ENCODE measurements at places on chromosomes 16 and 17.

- no peak for DNase-seq
These were observed 54.1 kb upstream of the FASN start for GRCh38 chr17:82152114-82152513.

GRCh38 chr17:77111934-77112296 is 28.9 kb upstream of the SEC14L1 start:
- no peak for DNase-seq

DNA sequence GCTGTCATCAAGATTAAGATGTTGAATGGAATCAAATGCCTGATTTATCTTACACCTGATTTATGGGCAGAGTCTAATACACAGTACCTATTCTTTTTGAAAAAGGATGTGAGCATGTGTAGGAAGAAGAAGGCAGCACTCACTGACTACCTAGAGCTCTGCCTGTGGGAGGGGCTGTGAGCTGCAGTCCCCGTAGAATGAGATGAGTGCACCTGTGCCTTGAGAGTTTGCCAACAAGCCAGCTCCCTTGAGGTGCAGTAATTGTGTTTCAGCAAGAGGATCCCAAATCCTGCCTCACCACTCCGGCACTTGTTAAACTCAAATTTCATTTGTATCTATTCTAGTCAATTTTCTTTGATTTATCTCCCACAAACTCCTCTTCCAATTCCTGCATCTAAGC is 46.0 kb downstream of the CDH11 start:
- no peak for DNase-seq

- DNase-seq: no peak
These were observed 7.8 kb downstream of the ODAD4 start for GRCh38 chr17:41937970-41938954.

DNA sequence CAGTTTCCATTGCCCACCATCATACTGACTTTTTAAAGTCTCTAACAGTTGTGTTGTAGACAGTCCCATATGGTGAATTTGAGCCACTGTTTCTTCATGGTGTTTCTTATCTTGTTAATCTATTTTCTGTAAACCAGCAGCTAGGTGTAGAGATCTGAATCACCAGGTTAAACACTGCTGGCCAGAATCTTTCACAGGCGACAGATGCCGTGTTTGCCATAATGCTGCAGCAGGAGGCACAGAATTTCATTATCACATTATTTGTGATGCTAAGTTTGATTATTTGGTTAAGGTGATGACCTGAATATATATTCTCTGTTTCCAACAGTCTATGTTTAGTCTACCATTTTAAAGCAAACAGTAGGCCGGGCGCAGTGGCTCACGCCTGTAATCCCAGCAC is 11.5 kb upstream of the CNGB1 start:
- DNase-seq: no peak

GRCh38 chr17:21453144-21453898 is 77.2 kb downstream of the KCNJ12 start:
- DNase-seq: no peak

GRCh38 chr17:689556-690275 is 24.9 kb downstream of the VPS53 start:
- no peak for DNase-seq

- DNase-seq: no peak
These were observed 24.4 kb downstream of the CNTNAP1 start for GRCh38 chr17:42706732-42707131.

DNA sequence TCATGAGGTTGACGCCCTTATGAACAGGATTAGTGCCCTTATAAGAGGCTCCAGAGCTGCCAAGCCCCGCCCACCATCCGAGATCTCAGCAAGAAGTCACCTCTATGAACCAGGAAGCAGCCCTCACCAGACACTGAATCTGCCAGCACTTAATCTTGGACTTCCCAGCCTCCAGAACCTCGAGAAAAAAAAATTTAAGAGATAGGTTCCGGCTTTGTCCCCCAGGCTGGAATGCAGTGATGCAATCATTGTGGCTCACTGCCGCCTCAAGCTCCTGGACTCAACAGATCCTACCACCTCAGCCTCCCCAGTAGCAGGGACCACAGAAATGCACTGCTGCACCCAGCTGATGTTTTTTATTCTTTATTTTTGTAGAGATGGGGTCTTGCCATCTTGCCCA is 22.5 kb upstream of the ADCY9 start:
- DNase-seq: no peak

DNA sequence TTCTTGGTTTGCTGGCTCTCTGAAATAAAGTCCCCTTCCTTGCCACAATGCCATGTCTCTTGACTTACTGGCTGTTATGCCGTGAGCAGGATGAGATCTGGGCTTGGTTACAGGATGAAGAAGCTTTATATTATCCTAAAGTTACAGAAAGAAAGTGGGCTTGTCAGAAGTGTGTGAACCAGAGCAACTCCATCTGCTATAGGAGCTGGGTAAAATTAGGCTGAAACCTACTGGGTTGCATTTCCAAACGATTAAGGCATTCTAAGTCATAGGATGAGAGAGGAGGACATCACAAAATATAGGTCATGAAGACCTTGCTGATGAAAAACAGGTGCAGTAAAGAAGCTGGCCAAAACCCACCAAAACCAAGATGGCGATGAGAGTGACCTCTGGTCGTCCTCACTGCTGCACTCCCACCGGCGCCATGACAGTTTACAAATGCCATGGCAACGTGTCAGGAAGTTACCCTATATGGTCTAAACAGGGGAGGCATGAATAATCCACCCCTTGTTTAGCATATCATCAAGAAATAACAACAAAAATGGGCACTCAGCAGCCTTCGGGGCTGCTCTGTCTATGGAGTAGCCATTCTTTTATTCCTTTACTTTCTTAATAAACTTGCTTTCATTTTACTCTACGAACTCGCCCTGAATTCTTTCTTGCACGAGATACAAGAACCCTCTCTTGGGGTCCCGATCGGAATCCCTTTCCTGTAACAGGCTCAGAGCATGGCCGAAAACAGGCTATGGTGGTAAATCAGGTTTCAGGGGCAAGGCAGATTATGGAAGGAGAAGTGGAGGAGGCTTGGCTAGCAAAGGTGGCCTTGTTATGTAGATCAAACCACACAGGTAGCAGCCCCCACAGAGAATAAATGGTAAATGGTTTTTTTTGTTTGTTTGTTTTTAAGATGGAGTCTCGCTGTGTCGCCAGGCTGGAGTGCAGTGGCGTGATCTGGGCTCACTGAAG is 81.3 kb upstream of the C16orf82 start:
- DNase-seq: no peak

DNA sequence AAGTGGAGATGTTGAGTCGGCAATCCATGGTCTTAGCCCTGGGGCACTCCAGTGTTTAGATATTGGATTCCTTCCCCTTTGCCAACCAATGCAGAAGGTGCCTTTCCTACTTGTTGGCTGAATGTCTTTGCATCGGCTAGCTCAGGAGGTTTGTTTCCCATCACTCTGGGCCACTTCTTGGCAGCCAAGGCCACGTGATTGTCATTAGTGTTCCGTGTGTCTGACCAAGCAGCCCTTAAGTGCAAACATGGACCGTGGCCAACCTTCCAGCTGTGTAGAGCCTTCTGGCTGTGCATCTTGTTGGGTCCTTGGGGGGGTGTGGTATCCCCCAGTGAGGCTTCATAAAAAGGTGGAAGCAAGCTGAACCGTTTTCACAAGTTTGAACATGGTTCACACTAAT is 66.0 kb downstream of the GNAO1 start:
- no peak for DNase-seq

DNA sequence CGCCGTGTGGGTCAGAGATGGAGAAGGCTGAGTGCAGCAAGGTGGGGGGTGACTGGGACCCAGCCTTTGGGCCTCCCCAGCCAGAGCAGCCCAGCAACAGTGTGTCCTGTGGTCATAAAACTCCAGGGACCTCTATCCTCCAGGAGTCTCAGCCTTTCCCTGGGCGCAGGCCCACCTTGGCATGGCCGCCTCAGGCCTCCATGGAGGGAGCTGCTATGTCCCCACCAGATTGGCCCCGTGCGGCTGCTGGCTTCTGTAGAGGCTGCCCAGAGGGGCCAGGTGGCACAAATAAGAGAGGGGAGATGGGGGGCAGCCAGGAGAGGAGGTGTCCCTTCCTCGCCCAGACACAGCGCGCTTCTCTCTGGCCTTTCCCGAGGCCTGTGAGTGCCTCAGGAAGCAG is 2.6 kb upstream of the SYNGR3 start:
- DNase-seq: no peak

- no peak for DNase-seq
These were observed 72.6 kb downstream of the CDK12 start for GRCh38 chr17:39533891-39534290.

DNA sequence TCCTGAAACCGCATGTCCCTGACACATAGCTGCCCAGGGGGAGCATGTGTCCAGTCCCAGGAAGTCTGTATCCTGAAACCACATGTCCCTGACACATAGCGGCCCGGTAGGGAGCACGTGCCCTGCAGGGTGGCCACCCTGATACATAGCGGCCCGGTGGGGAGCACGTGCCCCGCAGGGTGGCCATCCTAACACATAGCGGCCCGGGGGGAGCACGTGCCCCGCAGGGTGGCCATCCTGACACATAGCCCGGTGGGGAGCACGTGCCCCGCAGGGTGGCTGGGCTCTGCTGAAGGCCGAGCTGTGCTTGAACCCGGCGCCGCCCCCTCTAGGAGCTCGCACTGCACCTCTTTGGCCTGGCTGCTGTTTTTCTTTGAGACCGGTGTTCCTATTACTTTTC is 18.7 kb upstream of the RPL13 start:
- DNase-seq: no peak

DNA sequence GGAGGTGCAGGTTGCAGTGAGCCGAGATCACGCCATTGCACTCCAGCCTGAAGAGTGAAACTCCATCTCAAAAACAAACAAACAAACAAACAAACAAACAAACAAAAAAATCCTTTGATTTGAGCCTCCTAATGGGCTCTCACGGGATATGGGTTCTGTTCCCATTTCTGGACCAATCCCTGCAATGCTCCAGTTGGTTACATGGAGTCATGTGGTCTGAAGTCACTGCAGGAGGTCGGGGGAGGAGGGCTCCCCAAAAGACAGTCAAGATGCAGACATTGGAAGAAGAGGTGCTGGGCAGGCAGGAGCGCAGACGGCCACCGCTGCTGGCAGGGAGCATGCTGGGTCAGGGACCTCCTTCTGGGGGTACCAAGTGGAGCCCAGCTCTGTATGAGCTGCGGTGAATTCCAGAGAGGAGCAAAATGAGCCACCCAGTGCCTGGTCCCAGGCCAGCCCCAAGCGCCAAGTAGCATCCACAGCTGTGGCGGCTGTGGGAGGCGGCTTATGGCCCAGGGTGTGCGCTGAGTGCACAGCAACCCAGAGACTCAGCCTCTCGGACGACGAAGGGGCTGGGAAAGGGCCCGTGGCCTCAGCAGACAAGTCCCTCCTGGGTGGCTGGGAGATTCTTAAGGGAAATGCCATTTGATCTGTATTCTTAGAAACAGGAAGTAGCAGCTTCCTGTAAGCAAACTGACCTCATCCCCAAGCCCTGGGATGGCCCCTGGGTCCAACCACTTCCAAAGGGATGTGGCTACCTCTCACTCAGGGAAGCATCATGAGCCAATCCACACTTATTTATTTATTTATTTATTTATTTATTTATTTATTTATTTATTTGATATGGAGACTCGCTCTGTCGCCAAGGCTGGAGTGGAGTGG is 19.6 kb upstream of the ATP2A3 start:
- no peak for DNase-seq

DNA sequence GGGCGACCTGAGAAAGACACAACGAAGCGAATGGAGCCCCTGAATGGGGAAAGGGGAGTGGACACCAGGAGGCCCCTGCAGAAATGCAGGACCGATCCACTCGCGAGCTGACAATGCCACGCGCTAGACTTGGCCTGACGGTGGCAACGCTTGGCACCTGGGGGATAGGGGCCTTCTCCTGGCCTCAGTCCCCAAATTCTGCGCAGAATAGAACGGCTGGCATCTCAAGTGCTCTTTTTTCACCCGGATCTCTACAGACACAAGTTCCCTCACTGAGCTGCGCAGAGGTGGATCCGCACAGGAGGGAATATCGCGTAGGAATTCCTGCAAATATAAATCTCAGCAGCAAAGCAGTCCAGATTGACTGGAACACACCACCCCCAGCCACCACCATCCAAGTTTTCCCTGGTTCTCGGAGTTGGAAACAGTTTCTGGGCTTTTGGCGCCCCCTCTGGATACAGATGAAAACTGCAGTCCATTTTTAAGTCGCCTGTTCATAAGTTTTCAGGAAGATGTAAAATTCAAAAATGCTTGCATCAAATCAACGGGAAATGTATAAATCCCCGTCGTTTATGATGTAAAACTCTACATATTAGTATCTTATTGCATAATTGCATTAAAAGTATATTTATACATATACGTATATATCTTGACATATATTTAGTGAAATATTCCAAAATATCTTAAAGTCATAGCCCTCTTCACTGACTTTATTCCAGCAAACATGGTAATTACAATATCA is 2.3 kb upstream of the SOX9 start:
- DNase-seq: peak; percentile 60

DNA sequence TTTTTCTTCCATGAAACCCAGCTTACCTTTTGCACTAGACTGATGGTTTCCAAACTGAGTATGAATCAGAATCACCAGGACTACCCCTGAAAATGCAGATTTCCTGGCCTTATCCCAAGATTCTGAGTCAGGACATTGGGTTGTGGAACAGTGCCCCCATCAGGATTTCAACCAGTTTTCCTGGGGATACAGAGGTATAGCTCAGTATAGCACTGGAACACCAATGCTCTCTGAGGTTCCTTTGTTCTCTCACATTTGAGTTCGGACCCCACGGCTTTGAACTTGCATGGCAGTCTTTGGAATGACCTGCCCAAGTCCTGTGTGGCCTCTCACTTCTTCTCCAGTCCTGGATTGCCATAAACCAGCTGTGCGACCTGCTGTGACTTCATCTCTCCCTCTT is 12.8 kb upstream of the CCL8 start:
- no peak for DNase-seq

DNA sequence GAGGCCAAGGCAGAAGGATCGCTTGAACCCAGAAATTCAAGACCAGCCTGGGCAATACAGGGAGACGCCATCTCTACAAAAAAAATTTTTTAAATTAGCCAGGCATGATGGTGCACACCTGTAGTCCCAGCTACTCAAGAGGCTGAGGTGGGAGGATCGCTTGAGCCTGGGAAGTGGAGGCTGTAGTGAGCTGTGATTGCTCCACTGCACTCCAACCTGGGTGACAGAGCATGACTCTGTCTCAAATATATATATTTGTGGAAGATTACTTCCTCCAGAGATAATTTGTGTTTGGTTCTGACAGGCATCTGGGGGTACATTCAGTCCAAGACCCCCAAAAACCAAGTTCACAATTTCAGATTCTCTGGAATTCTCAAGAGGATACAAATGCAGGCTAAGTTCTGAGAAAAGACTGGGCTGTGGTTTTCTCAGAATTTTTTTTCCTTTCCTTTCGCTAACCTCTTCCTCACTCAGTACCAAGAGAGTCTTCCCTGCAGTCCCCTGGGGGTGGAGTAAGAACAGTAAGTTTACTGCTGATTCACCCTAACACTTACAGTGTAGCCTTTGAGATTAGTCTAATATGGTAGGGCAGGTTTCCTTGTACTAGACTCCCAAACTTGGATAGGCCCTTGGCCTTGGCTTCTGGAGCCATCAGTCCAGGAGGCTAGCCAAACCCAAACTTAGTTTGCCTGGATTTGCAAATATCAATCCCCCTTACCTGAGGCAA is 15.1 kb downstream of the GSDMB start:
- DNase-seq: no peak

GRCh38 chr16:81449899-81450608 is 5.4 kb downstream of the CMIP start:
- no peak for DNase-seq

GRCh38 chr16:66451548-66451947 is 24.5 kb downstream of the BEAN1 start:
- no peak for DNase-seq
